ENCODE measurements at places on chromosomes 5 and 9.

GRCh38 chr9:116945817-116946216, 258.7 kb downstream of the TRIM32 start:
- no peak for DNase-seq

GRCh38 chr5:148748702-148749392, 77.6 kb upstream of the ADRB2 start:
- DNase-seq, result no peak

GRCh38 chr9:137127301-137128157, 11.4 kb upstream of the GRIN1 start:
- no peak for DNase-seq

GRCh38 chr9:118455788-118456187, 751.6 kb downstream of the TLR4 start:
- no peak for DNase-seq
